ENCODE measurements at places on chromosomes 2 and 18. TPM values are rescaled to one million over a fixed set of nuclear protein-coding genes. Genes with fewer than 3 reads are reported as not detected.

The DIPK1C gene
- total RNA-seq: not detected

The LDLRAD4 gene
- total RNA-seq: 0.65 TPM

The PLGLB2 gene
- 0.32 TPM for total RNA-seq

The FMNL2 gene
- total RNA-seq: 15.6 TPM

The AP1S3 gene
- total RNA-seq: 1.3 TPM

The CDK15 gene
- total RNA-seq: 0.30 TPM

The STK39 gene
- total RNA-seq: 6.7 TPM

The PLGLB1 gene
- total RNA-seq: not detected

The YWHAQ gene
- 239 TPM for total RNA-seq

The RESP18 gene
- not detected for total RNA-seq

The FAM110C gene
- total RNA-seq: not detected

The ECEL1 gene
- total RNA-seq: not detected

The MC2R gene
- not detected for total RNA-seq
